ENCODE measurements at places on chromosomes 2 and 18.

DNA sequence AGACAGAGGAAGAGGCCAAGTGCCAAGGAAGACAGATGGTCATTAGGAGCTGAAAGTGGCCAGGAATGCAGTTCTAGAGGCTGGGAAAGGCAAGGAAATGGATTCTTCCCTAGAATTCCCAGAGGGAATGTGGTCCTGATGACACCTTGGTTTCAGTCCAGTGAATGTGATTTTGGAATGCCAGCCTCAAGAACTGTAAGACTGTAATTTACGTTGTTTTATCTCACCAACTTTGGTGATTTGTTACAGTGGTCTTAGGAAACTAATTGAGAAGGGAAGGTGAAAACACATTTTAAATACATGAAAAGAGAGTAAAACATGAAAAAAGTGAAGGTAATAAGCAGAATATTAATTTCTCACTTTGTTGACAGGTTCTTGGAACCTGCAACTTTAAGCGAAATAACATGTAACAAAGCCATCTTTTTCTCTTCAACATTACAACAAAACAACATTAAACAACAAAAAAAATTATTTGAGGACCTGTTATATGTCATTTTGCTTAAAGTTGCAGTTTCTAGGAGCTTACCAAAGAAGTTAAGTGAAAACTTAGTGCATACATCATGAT, 370.2 kb downstream of the METTL4 start:
- no peak for DNase-seq

- no peak for DNase-seq
These were observed 91.0 kb downstream of the SPTBN1 start for GRCh38 chr2:54546923-54547720.

GRCh38 chr18:55376387-55376786, 211.6 kb downstream of the TCF4 start:
- DNase-seq = no peak

GRCh38 chr2:223576873-223577272, 25.3 kb downstream of the SCG2 start:
- DNase-seq = no peak

- peak; percentile 68 for DNase-seq
These were observed 697 bp downstream of the LGALSL start for GRCh38 chr2:64454386-64455332.

DNA sequence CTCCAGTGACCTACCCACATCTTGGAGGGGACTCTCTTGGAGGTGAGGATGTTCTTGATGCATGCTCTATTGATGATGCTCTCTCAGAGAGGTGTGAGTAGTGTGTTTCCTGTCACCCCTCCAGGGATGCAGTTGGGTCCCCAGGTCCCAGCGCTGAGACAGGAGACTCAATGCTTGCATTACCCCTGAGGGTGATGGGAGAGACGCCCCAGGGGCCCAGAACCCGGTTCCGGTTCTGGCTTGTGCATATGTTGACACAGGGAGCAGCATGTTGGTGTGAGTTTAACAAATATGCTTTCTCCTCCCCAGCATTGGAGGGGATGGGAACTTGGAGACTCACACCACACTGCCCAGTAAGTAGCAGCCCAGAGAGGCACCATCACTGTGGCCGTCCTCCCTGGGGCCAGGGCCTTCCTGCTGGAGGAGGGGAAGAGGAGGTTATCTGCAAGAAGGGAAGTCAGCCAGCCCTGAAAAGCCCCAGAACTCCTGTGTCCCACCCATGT, 124.5 kb downstream of the PLB1 start:
- DNase-seq = no peak

GRCh38 chr2:145184741-145185651, 665.1 kb upstream of the ZEB2 start:
- DNase-seq = no peak

DNA sequence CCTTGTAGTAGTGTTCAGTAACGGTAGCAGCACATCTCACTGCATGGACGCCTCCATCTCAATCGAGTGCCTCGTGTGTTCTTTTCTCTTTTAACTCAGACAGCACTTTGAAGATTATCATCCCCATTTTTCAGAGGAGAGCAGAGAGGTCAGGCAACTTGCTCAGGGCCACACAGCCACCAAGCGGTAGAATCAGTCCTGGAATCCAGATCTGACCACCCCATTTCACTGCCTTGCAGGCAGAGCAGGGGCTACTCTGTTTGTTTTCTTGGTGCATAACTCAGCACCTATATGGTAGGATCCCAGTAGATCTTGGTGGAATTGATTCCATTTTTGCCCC, 129.5 kb downstream of the SMAD7 start:
- no peak for DNase-seq

DNA sequence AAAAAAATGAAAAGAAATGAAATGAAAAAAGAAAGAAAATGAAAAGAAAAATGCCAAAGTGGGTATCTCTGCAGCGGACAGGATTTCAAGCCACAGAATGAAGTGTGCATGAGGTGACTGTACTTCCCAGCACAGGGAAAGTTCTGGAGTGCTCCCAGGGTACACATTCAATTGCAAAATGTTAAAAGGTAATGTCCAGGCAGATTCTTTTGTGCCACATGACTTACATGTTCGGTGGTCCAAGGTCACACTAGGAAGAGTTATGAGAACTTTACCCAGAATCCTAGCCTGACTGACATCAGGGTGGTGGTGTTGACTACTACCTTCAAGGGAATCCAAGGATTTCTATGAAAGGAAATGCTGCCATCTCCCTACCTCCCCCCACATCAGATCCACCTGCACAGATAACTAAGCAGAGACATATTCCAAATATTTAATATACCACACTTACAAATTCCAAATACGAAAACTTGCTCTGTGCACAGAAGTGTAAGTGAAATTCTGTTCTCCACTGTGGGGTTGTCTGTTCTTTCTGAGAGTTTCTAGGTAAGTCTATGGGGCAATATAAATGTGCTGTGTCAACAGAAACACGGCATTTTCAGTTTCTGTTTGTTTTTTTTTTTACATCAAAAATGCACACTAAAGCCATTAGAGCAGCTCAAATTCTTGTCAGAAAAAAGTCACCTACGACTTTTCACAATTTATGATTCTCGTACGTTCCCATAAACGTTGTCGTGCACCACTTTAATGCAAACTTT, 56.6 kb downstream of the CABYR start:
- DNase-seq = no peak

- peak; percentile 18 for DNase-seq
These were observed 106.9 kb downstream of the CDK15 start for GRCh38 chr2:201913201-201913600.

- DNase-seq = no peak
These were observed 117.9 kb upstream of the COL5A2 start for GRCh38 chr2:189297446-189297845.

DNA sequence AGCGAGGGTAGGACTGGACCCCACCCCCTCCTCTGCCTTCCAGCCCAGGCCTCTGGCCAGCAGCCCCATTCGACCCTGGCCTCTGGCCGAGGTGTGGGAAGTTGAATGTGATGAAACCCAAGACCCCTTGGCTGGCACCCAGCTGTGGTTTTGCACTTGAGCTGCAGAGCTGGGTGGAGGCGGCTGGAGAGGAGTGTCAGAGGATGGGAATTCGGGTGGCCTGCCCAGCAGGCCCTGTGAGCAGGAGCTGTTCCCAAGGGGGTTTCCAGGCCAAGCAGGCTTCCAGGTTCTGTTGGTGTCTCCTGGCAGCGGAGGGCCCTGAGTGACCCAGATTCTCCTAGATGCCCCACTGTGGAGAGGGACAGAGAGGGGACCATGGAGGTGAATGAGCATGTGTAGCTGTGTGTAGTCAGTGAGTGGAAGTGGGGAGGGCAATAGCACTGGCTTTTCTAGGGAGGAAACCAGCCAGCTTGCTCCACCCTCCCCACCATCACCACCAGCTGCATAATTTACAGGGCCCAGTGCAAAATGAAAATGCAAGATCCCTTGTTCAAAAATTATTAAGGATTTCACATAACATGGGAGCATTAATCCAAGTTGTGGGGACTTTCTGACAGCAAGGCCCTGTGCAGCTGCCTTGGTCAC, 172.2 kb upstream of the HAAO start:
- DNase-seq = no peak

DNA sequence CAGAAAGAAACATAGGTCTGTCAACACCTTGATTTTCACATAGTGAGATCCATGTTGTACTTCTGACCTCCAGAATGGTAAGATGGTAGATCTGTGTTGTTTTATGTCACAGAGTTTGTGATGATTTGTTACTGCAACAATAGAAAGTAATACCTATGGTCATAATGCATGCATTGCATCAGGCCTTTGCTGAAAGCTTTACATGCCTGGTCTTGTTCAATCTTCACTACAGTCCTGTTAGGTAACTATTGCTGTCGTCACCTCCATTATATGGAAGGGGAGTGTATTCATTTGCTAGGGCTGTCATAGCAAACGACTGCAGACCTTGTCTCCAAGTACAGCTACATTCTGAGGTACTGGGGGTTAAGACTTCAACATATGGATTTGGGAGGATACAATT, 243.5 kb downstream of the ANAPC1 start:
- no peak for DNase-seq

DNA sequence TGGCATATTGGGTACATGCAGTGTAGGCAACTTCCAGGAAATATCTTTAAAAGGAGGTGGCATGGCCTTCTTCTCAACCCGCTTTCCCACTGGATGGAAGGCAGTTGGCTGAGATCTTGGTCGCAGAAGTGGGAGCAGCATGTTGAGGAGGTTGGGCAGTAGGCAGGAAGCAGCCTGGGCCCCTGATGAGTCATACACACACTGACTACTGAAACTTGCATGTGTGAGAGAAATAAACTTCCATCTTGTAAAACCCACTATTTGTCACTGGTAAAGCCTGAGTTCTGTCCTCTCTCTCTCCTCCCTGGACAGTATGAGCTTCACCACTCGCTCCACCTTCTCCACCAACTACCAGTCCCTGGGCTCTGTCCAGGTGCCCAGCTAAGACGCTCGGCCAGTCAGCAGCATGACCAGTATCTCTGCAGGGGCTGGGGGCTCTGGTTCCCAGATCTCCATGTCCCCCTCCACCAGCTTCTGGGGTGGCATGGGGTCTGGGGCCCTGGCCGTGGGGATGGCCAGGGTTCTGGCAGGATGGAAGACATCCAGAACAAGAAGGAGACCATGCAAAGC, 233.8 kb upstream of the SPRED2 start:
- DNase-seq = no peak

GRCh38 chr18:21894619-21895367, 154.2 kb downstream of the MIB1 start:
- DNase-seq = no peak

- DNase-seq = no peak
These were observed 27.1 kb downstream of the ST3GAL5 start for GRCh38 chr2:85861650-85862049.

- peak; percentile 38 for DNase-seq
These were observed 14.3 kb upstream of the TRIB2 start for GRCh38 chr2:12702168-12703121.

GRCh38 chr2:98134172-98135005, 47.4 kb downstream of the VWA3B start:
- DNase-seq = no peak

DNA sequence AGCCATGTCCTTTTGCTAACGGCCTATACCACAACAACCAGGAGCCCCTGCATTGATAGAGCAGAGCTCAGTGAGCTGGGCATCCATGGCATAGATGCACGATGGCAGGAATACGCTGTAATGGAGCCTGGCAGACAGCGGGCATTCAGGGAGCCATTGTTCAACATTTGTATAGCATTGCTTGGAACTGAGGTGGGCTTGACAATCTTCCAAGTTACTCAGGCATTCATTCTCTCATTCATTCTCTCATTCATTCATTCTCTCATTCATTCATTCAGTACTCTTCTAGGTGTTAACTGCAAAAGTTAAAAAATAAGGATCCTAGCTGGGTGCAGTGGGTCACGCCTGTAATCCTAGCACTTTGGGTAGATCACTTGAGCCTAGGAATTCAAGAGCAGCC, 62.7 kb downstream of the MYOM1 start:
- DNase-seq = no peak

DNA sequence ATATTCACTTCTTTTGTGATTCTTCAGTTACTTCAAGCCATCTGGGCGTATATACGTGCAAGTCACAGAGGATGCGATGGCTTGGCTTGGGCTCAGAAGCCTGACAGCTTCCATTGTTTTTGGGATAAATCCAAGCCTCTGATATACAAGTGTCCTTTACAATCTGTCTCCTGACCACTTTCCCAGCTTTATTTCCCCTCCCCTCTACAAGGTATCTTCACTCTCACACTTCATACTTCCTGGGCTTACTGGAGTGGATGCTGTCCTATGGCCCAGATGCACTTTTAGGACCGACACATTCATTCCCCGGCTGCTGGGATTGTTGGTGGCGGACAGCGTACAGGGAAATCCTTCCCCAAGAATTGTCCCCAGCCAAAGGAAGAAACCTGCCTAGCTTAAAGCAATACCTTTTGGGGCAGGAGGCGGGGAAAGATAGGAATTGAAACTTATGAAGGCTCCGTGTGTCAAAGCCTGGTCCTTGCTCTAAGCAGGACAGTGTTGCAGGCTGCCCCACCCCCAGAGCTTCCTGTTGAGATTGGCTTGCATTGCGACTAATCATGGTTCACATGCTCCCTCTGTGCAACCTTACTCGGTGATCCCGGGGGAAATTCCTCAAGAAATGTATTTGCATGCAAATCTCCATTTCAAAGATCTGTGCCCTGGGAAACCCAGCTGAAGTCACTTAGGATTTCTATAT, 802.9 kb upstream of the ID2 start:
- no peak for DNase-seq

GRCh38 chr2:167640096-167640495, 607.3 kb downstream of the STK39 start:
- DNase-seq = no peak

- no peak for DNase-seq
These were observed 14.3 kb downstream of the PAX3 start for GRCh38 chr2:222284466-222284865.

DNA sequence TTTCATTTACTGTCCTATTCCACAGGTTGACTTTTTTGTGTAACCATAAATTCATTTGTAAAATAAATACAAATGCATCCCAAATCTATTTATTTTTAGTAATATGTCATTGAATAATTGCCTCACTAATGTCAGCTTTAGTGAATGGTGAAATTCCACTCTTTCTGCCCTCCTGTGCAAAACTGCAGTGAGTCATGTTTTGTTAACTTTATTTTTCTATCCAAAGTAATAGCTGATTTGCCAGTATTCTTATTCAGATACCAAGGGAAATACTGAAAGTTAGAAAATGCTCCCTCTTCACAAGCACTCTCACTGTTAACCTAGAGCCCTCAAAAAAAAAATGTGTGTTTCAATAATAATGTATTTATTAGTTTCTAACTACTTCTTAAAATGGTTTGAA, 322.8 kb downstream of the RIT2 start:
- no peak for DNase-seq

DNA sequence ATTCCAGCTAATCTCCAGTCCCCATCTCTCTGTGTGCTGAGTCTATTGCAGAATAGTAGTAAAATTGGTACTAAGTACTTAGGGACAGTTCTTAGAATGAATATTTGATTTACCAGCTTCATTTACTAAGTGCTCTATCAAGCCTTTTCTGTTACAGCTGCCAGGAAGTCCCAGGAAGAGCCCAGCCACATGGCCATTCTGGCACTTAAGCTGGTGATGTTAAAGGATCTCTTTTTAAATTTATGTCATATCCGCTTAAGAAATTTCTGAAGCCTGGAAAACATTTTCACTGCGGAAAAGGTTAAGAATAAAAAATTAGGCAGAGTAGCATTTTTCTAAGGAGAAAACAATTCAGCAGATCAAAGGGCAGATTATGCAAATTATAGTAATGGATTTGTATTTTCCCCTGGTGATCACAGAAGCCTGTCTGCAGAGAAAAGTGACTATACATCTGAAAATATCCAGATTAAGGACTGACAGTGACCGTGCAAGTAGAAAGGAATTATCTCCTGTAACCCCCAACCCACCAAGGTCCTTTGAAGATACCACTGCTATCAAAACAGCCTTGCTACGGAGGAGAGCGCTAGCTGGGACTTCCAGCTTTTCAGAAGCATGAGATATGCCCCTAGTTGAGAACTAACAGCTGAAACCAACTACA, 260.8 kb downstream of the SH3BP4 start:
- DNase-seq = no peak

Measured in NCI-H2081 (cell line).